ENCODE measurements at places on chromosomes 1 and 21.

DNA sequence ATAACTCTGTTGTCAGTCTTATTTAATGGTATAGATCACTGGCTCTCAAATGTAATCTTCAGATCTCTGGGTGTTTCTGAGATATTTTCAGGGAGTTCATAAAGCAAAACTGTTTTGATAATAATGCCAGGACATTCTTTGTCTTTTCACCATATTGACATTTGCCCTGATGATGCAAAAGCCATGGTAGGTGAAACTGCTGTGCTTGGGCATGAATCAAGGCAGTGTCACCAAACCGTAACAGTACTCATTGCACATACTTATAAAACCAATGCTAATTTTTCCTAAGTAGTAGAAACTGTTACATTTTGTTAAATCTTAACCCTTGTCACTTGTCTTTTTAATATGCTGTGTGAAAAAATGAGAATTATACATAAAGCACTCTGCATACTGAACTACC is 76.0 kb downstream of the RPS6KC1 start:
- DNase-seq, result no peak

DNA sequence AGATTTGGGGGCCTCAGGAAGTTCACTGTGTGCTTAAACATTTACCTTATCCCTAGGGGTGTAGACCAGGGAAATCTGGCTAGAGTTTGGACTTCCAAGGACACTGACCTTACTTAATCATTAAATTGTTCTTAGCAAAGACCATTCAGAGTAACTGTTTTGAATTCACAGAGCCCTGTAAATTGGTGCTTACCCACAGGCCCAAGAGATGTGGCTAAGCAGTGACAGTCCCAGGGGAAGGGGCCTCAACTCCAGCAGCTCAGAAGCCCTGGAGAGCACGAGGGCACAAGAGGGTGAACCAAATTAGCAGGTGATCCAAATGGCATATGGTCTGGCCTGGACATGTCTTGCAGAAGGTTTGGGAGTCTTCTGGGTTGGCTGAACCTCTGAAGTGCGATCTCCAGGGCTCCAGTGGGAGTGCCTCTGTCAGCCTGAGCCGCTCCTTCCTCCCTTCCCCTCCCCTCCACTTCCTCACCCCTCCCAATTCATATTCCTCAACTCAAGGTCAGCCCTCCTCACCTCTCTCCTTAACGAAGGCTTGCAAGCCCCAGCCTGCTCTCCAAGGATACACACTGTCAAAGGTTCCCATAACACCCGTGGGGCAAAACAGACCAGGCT is 4.3 kb downstream of the PAQR7 start:
- no peak for DNase-seq

DNA sequence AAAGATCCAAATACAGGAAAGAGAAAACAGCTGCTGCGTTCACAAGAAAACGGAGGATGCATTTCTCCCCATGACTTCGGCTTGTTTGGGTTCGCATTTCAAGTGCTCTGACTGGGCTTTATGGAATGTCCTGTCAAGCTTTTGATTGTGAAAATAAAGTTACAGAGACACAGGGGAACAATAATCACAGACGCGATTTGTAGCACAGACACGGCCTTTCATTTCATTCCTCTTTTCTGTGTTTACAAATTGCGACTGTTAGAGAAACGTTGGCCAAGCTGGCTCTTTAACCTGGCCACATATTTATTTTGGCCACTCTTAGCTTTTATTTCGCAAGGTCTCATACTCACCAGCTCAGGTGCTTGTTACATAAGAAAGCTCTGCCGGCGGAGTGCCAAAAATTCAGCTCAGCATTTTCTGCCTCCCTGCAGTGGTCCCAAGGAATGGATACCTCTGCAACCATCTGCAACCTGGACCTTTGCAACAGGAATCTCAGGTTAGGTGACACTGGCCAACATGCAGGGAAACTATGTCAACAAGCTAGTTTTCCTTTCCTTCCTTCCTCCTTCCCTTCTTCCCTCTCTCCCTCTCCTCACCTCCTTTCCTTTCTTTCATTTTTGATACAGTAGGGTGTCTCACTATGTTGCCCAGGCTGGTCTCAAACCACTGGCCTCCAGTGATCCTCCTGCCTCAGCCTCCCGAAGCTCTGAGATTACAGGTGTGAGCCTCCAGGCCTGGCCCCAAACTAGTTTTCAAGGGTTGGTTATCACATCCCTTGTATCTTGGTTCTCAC is 58.2 kb upstream of the SLC45A1 start:
- no peak for DNase-seq

- no peak for DNase-seq
Observed at GRCh38 chr1:206836111-206836510, 29.3 kb upstream of the IL20 start.

- DNase-seq, result peak; percentile 69
Observed at GRCh38 chr1:87437663-87438295, 109.1 kb downstream of the LMO4 start.

DNA sequence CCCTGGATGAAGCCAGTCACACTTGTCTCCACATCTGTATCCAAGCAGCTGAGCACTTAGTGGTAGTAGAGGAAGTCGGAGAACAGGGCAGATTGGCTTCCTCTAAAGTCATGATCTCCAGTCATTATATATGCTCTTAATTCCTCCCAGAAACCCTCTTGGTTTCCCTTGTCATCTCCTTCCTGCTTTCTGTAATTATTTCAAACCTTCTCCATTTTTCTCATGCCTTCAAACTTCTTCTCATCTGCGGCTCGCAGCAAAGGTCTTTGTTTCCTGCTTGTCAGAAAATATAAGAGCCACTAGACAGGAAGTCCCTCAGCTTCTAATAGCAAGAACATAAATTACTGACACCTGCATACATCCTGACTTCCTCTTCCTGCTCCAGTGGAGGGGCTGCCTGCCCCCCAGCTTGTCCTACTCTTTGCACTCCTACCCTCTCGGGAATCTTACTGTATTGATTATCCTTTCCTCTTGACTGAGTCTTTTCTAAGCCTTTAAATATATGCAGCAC is 124.6 kb upstream of the NGF start:
- DNase-seq, result no peak

DNA sequence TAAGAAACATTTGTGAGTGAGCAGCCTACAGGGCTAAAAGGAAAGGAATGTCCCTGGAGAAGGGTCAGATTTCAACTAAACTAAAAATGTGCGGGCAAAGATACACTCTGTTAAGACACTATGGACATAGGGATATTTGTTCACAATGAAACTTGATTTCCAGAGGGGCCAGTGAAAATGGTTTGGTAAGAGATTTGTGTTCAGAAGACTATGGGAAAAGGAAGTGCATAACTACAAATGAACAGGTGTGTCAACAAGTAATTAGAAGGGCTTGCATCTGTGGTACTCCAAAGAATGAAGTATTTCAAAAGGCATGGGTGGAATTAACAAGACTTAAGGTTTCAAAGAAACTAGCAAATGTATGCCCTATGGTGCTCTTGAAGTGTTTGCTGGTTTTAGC is 60.4 kb downstream of the NME7 start:
- peak; percentile 67 for DNase-seq

DNA sequence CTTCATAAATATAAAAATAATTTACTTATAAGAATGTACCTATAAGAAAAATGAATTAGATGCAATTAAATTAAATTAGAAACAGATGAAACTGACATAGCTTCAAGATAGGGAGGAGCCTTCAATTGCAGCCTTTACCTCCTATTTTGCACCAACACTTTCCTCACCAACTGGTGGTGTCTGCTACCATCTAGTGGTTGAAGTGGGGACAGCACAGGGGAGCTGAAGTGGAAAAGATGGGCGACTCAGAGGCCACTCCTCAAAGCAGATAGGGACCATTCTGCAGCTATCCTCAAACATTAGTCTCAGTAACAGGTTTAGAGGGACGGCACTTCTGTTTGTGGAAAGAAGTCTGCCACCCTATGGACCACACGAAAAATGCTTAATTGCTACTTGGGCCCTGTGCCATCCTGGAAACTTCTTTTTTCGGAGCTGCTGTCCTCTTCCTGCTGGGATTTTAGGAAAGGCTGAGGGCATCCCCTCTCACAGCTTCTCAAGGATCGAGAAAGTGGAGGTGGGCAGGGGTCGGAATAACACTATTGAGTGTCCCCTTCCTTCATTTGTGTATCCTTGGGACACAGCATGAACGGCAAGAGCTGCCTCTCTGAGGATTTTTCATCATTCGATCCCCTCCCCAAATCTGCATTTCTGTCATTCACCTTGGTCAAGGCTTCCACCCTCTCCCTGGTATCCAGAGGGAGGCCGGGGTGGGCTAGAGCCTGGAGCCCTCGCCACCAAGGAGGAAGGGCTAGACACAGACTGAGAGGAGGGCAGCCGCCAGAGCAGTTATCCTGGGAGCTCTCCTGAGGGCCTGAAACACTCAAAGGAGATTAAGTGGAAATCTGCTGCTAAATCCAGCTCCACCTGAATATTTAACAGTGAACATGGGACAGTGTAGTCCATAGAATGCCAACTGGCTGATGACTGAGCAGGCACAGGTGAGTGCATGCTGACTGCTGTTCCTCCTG is 9.6 kb downstream of the PROK1 start:
- peak; percentile 76 for DNase-seq

DNA sequence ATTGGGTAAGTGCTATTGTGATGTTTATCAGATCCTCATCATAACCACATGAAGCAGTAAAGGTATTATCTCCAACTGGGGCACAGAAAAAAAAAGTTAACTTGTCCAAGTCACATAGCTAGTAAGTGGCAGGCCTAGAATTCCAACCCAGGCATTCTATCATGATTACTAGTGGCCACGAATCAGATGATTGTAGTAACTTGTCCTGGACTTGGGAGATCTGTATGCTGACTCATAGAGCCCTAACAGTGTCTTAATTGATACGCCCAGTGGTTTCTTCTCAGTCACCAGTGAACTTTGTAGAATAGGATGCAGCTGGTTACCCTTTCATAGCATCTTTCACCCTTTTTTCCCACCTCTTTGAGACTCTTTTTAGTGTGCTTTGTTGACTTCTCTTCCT is 91.1 kb upstream of the UBE2U start:
- DNase-seq, result no peak

- DNase-seq, result no peak
Observed at GRCh38 chr1:177597393-177597792, 372.5 kb downstream of the SEC16B start.

DNA sequence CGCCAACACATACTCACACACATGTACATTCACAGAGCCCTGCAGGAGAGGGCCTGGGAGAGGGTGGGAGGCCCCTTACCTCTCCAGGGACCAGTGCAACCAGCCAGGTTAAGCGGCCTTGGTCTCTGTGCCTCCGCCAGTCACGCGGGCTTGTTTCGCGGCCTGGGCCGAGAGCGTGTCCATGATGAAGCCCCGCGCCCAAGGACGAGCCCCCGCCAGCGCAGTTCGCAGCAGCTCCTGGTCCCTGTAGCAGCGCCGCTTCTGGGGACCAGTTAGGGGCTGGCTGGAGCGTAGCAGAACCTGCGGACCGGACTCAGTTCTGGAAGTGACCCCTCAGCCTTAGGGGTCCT is 7.3 kb upstream of the FAM167B start:
- DNase-seq, result peak; percentile 50

DNA sequence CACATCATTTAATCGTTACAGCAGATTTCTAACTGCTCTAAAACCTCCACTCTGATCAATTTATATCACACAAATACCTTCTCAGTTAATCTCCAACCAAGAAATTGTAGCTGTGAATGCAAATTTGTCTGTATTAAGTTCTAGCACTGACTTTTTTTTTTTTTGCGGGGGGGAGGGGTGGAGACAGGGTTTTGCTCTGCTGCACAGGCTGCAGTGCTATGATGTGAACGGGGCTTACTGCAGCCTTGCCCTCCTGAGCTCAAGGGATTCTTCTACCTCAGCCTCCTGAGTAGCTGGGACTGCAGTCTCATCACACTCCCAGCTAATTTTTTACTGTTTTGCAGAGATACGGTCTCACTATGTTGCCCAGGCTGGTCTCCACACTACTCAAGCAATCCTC is 163.6 kb downstream of the RERE start:
- no peak for DNase-seq

DNA sequence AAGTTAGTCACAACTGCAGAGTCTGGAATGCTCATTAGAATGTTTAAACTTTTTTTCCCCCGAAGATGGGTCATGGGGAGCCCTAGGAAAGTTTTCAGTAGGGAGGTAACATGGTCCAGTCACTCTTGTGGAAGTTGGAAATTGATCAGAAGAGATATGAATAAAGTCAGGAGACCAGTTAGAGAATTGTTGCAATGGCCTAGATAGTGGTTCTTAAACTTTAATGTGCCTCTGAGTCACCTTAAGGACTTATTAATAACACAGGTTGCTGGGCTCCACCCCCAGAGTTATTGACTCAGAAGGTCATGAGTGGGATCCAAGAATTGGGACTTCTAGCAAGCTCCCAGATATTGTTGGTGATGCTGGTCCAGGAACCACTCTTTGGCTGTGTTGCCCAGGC is 3.2 kb upstream of the TFAP2E start:
- no peak for DNase-seq

DNA sequence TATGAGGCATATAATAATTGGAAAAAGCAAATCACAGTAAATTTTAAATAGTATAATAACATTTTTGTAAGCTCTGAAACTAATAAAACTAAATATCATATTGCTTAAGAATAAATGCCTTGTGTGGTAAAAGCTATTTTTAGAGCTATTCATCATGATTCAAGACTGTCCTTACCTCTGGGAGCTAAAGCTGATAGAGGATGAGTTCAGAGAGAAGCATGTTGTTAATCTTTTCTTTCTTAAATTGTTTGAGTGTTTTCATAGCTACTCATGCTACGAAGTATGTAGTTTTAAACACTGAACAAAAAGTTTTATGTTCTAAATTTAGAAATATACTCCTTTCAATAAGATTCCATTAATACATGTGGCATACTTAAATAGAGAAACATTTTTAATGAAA is 30.5 kb downstream of the IFI16 start:
- DNase-seq, result no peak

DNA sequence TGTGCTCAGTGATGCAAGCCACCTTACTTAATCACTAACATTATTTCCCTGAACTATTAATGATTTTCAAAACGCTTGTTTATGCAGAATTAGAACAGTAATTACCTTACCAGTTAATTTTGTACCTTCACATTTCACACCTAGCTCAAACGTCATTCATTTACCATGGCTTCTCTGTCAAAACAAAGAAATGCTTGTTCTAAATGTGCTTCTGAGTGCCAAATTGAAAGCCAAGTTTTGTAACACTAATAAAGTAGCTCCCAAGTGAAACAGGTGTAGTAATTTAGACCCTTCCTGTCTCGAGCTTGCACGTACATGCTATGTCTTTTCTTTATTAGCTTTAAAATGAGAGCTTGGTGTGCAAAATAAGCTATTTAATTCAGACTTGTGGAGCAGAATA is 533.7 kb upstream of the PKN2 start:
- no peak for DNase-seq

- no peak for DNase-seq
Observed at GRCh38 chr1:98975113-98975512, 29.5 kb downstream of the PLPPR5 start.

DNA sequence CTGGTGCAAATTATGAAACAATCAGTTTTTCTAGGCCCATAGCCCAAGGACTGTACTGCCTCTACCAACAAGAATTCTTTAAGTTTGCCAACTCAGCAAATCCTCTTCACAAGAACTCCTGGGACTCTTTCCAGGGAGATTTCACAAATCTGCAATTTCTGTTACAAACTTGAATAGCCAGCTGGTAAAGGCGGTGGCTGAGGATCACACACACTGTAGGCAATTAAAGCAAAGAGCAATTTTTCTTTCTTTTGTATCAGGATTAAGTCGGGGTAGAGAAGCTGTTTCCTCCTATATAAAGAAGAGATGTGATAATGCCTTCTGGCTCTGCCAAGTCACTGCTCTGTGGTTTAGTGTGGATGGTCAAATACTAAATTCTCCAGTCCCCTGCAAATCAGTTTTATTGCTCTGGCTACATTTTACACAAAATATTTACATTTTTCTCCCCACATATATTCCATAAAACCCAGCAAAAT is 1.7 kb downstream of the ALDH9A1 start:
- no peak for DNase-seq

Measured in NCI-H1436 (cell line).